H1 (cell line): ENCODE measurements at places on chromosomes 7 and 10. TPM values are rescaled to one million over a fixed set of nuclear protein-coding genes. Genes with fewer than 3 reads are reported as not detected.

Gene PLEKHS1
- total RNA-seq: not detected in 2 replicates

- H3K36me3 ChIP-seq: no peaks in the 10 kb centered on the region
- DNase-seq: no peak
- no peaks in the 10 kb centered on the region; the same call in 1 of the 2 replicates for H3K27me3 ChIP-seq
- H3K4me1 ChIP-seq: no peaks in the 10 kb centered on the region
These were observed 57.2 kb downstream of the ITIH5 start for GRCh38 chr10:7609556-7609955.

- no peak overlapping the region for H3K27ac ChIP-seq
- DNase-seq: no peak
- no peaks in the 10 kb centered on the region for H3K36me3 ChIP-seq
- 0 out of 2 replicates have a peak, but pooled peaks cover 1% of the 10 kb centered on the region for H3K27me3 ChIP-seq
- H3K4me3 ChIP-seq: no peak overlapping the region
These were observed 17.2 kb downstream of the SH2B2 start for GRCh38 chr7:102303669-102304422.

DNA sequence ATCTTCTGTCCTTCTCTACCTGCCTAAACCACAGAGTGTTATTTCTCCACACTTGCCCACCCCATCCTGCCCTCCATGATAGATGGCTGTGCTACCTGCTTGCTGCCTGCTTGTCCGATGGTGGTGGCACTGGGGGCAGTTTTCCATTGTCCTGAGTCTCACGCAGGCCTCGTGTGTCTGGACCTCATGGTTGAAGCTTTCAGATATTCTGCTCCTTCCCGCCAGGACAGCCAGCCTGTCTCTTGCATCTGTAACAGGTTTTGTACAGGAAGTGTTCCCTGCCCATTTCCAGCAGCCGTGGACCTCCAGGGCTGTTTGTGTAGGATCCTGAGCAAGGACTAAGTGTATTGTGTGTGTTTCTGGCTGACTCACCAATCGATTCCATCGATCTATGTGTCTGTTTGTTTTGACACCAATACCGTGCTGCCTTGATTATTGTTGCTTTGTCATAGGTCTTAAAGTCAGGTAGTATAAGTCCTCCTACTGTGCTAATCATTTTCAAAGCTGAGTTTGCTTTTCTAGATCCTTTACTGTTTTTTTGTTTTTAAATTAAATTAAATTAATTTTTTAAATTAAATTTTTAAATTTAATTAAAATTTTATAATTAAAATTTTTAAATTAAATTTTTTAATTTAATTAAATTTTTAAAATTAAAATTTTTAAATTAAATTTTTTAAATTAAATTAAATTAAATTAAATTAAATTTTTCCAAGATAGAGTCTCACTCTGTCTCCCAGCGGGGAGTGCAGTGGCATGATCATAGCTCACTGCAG lies 8.5 kb downstream of the IL15RA start:
- H3K27me3 ChIP-seq: no peaks in the 10 kb centered on the region
- no peaks in the 10 kb centered on the region for H3K4me1 ChIP-seq
- H3K27ac ChIP-seq: no peak overlapping the region
- peak; percentile 38 for DNase-seq
- no peak overlapping the region for H3K4me3 ChIP-seq
- no peaks in the 10 kb centered on the region for H3K36me3 ChIP-seq

Gene NPC1L1
- total RNA-seq: 0.06 TPM in 1 of 2 replicates, not detected in the other

- no peak for DNase-seq
- no peaks in the 10 kb centered on the region; the same call in 1 of the 2 replicates for H3K4me1 ChIP-seq
- no peaks in the 10 kb centered on the region for H3K27me3 ChIP-seq
- no peak overlapping the region for H3K4me3 ChIP-seq
- no peak overlapping the region for H3K27ac ChIP-seq
- H3K36me3 ChIP-seq: no peaks in the 10 kb centered on the region
These were observed 443.0 kb upstream of the MKI67 start for GRCh38 chr10:128568990-128569945.

GRCh38 chr10:76874896-76875295 lies 762.7 kb downstream of the KCNMA1 start:
- no peaks in the 10 kb centered on the region for H3K27me3 ChIP-seq
- no peak overlapping the region for H3K27ac ChIP-seq
- H3K36me3 ChIP-seq: no peaks in the 10 kb centered on the region
- H3K4me1 ChIP-seq: no peaks in the 10 kb centered on the region
- no peak overlapping the region for H3K4me3 ChIP-seq

DNA sequence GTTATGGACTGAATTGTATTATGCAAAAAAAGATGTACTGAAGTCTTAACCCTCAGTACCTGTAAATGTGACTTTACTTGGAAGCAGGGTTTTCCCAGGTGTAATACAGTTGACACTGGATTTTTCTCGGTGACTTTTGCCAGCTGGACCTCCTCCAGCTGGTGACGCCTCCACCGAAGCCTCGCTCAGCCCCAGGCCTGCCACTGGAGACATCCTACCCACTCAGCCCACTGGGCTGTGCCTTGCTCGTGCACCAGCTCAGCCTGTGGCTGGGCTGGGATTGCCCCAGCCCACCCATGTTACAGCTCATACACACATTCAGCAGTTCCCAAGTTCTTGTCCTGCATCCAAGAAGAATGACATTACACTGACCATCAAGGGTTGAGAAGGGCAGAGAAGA lies 42.4 kb upstream of the GPR22 start:
- no peak overlapping the region for H3K27ac ChIP-seq
- H3K4me1 ChIP-seq: no peaks in the 10 kb centered on the region
- no peaks in the 10 kb centered on the region for H3K27me3 ChIP-seq
- no peak for DNase-seq
- no peak overlapping the region for H3K4me3 ChIP-seq

GRCh38 chr10:114801411-114801813 lies 20.2 kb upstream of the FHIP2A start:
- no peaks in the 10 kb centered on the region for H3K4me1 ChIP-seq
- no peak for DNase-seq
- H3K4me3 ChIP-seq: no peak overlapping the region
- H3K27me3 ChIP-seq: no peaks in the 10 kb centered on the region
- H3K27ac ChIP-seq: no peak overlapping the region

Gene PPP1R17
- 2.5 and 3.8 TPM in 2 replicates for total RNA-seq

Gene FAM24B
- 0.50 and 0.73 TPM in 2 replicates for total RNA-seq

DNA sequence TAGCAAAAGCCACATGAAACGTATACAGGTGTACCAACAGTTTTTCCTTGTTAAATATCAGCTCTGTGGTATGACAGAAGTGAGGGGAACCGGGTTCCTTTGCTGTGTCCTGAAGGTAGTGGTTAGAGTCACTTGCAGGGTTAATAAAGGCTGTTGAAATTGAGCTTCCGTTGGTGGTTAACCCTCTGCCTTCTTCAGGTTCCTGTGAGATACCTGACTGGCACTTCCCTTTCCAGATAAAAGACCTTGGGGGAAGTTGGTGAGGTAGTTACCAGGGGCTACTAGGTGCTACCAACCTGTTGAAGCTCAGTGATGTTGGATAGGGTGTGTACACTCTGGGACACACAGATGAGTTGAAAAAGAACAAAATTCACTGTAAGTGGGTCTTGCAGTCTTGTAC lies 384.1 kb downstream of the GATA3 start:
- no peaks in the 10 kb centered on the region for H3K4me1 ChIP-seq
- H3K27ac ChIP-seq: no peak overlapping the region
- no peak for DNase-seq
- no peaks in the 10 kb centered on the region for H3K36me3 ChIP-seq
- H3K4me3 ChIP-seq: no peak overlapping the region

- DNase-seq: no peak
- H3K4me1 ChIP-seq: no peaks in the 10 kb centered on the region
- no peaks in the 10 kb centered on the region for H3K27me3 ChIP-seq
These were observed 17.2 kb upstream of the CROT start for GRCh38 chr7:87328281-87328680.

Gene GRID2IP
- 1.0 and 1.3 TPM in 2 replicates for total RNA-seq

- no peak overlapping the region for H3K27ac ChIP-seq
- no peaks in the 10 kb centered on the region for H3K27me3 ChIP-seq
- no peak for DNase-seq
- H3K36me3 ChIP-seq: no peaks in the 10 kb centered on the region
These were observed 196.7 kb downstream of the MTERF1 start for GRCh38 chr7:91683823-91684222.

DNA sequence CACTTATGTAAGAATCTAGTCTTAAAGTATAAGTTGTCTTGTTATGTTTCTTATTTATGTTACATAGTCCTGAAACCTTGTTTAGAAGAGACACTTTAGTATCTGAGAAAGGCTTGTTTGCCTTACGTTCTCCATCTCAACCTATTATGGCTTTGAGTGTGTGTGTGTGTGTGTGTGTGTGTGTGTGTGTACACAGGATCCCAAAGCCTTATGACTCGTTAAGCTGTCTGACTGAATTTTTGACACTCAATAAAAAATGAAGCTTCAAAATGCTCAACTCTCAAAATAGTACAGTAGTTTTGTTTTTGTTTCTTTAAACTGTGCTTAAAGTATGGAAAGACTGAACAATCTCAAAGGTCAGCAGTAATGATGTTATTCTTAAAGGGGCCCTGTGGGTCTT lies 18.0 kb downstream of the CALU start:
- peaks cover 19% of the 10 kb centered on the region for H3K36me3 ChIP-seq
- H3K27me3 ChIP-seq: no peaks in the 10 kb centered on the region
- no peak overlapping the region for H3K27ac ChIP-seq
- no peaks in the 10 kb centered on the region for H3K4me1 ChIP-seq

DNA sequence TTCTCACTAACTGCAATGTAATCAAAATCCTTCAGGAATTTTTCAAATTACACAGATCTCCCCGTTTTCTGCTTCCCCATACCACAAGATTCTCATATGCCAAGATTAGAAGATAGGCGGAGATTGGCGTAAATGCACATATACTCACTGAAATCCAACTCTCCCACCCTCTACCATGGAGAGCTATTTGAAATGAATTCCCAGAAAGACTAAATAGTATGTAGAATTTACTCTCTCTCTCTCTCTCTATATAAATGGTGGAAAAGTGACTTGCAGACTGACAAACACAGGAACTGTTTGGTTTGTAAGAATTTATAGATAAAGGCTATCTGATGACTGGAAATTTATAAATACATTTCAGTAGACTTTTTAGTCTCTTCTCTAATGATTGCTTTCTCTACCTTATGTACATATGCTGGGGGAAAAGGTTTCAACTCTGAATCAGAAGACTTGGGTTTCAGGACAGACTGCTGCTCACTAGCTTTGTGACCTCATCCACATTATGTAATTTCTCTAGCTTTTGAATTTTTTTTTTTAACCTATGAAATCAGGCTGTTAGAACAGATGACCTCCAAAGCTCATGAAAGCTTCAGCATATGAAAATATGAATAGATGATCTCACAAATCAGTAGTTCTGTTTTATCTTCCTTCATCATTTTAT lies 67.8 kb upstream of the CSTF2T start:
- H3K27ac ChIP-seq: no peak overlapping the region
- H3K36me3 ChIP-seq: no peaks in the 10 kb centered on the region; the same call in 1 of the 2 replicates
- no peaks in the 10 kb centered on the region for H3K27me3 ChIP-seq
- no peaks in the 10 kb centered on the region; the same call in 1 of the 2 replicates for H3K4me1 ChIP-seq
- no peak for DNase-seq
- no peak overlapping the region for H3K4me3 ChIP-seq

GRCh38 chr10:20418286-20418685 lies 478.8 kb downstream of the NEBL start:
- no peak for DNase-seq
- no peaks in the 10 kb centered on the region for H3K27me3 ChIP-seq
- H3K27ac ChIP-seq: no peak overlapping the region
- H3K4me1 ChIP-seq: no peaks in the 10 kb centered on the region
- H3K4me3 ChIP-seq: no peak overlapping the region
